Stimulated activated CD4-positive, alpha-beta T cell treated with anti-CD3 and anti-CD28 coated beads, Interleukin-4, amount 100 ng/mL, for 48 hours (primary cell): ENCODE measurements at places on chromosomes 11 and 22.

GRCh38 chr11:123407130-123407995, 22.7 kb upstream of the GRAMD1B start:
- DNase-seq, result peak; percentile 37

- no peak for DNase-seq
Measured at GRCh38 chr22:19396934-19397733, 34.4 kb downstream of the HIRA start.

GRCh38 chr11:45100339-45100738, 46.1 kb upstream of the PRDM11 start:
- no peak for DNase-seq

DNA sequence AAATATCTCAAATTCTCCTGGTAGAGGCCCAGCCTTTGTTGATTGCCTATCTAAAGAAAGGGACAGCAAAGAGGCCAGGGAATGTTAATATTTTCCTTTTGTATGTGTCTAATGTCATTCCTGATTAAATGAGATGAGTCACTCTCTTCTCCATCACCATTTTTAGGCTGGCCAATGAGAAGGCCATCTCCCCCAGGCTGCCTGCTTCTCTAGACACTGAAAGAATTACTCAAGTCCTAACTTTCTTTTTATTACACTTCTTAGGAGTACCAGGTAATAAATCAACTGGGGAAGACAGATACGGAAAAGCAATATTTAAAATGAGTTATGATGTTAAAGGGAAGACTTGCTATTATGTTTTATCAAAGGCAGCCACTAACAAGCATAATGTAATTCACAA, 259.2 kb upstream of the SORL1-AS1 start:
- no peak for DNase-seq

- no peak for DNase-seq
Measured at GRCh38 chr11:119421941-119422808, 797 bp downstream of the THY1 start.

DNA sequence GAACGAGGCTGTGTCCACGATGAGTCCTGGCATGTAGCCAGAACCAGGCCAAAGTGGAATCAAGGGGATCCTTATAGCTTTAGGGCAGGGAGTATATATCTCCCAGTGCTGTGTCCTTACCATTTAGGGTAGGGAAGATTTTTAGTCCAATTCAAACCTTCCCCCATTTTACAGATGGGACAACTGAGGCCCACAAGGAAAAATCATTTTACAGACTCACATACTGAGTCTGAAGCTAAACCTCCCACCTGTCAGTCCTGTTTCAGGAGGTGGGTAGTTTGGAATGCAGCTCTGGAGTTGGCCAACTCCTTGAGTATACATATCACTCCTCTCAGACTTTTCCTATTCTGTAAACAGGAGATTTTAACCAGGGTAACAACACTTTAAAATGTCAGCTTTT, 33.1 kb upstream of the TFIP11 start:
- DNase-seq, result no peak

GRCh38 chr11:86134580-86135318, 65.9 kb upstream of the PICALM start:
- no peak for DNase-seq

DNA sequence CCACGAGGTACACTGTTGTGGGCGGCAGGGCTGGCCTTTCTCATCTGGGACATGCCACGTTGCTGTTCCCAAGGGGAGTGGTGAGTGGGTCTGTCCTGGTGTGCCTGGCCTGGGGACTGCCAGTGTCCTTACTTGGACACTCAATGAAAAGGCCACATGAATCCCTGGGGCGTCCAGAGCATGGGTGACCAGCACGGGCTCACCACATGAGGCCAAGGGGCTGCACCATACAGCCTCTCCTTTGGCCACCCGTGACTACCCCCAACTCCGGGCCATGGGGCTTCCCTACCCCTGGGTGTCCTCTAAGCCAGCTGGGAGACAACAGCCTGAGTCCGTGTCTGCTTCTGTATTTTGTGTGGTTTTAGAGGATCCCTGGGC, 20.2 kb upstream of the TXNRD2 start:
- no peak for DNase-seq

DNA sequence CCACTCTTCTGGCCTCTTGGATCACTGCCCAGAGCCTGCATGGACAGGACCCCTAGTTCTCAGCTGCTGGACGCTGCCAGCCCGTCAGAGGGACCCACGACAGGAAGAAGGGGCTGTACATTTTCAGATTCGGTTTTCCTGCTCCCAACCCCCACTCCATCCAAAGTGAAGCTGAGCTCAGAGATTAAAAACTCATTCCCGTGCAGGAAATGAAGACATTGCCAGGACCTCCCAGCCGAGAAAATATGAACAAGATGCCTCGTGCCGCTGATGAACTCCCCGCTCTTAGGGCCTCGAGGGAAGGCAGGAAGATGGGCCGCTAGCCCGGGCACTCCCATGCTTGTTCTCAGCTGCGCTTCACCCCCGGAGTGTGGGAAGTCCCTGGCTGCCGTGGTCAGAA, 36.1 kb downstream of the RPUSD4 start:
- DNase-seq, result no peak

- no peak for DNase-seq
Measured at GRCh38 chr11:119637481-119637880, 91.5 kb downstream of the NECTIN1 start.

GRCh38 chr22:41898645-41899044, 16.2 kb downstream of the SHISA8 start:
- no peak for DNase-seq

DNA sequence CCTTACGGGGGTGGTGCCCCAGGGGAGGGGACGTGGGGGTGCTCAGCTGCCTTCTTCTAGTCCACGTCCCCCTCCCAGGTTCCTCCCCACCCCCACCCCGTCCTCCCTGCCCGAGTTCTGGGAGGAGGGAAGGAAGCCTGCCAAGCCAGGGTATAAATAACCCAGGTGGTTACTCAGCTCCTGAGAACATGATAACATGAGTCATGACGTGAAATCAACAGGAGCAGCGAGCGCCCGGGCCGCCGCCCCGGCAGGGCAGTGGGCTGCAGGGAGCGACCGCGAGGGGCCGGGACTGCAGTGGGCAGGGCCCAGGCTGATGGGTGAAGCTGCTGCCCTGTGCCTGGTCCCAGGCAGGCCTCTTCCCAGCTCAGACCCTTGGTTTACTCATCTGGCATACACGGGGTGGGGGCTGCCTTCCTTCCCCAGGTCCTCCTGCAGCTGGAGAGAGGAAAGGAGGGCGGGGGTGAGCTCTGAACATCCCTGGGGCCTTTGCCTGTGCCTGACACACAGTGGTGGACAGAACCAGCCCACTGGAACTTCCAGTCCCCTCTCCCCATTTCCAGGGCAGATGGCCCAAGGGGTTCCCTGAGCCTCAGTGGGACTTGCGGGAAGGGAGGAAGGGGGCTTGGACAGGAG, 8.8 kb upstream of the PDGFB start:
- no peak for DNase-seq

- no peak for DNase-seq
Measured at GRCh38 chr22:38080474-38080849, 3.5 kb downstream of the SLC16A8 start.

- DNase-seq, result no peak
Measured at GRCh38 chr22:24681236-24681635, 78.2 kb downstream of the GGT1 start.

DNA sequence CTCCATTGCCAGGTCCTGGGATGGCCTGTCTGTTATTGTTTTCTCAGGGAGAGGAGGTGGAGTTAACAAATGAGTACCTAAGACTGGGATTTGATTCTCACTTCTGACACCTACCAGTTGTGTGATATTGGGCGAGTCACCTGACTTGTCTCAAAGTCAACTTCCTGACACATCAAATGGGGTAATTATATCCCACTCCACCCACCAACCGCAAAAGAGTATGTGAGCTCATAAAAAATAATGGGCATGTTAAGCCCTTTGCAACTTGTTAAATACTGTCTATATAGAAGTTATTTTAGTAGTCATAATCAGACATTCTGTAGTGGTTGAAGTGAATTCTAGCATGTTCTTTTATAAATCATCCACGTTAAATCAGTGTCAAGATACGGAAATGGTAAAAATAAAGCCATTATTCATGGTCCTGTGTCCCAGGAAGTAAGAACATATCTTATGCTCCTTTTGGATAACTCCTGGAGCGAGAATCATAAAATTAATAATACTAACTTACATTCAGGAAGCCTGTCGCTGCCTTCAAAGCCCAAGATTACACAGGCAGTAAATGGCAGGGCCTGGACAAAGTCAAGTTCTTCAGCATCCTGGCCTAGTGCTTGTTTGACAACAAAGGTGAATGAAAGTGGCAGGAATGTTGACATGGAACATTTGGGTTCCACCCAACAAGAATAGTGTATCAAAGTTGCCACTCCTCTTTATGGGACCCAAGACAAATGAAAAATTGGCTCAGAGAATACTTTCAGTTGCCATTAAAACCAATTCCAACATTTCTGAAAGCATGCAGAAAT, 54.3 kb downstream of the SYTL2 start:
- no peak for DNase-seq

- no peak for DNase-seq
Measured at GRCh38 chr11:115873813-115874212, 369.6 kb upstream of the CADM1 start.

GRCh38 chr11:550746-551085, 9.8 kb downstream of the LMNTD2 start:
- DNase-seq, result no peak

DNA sequence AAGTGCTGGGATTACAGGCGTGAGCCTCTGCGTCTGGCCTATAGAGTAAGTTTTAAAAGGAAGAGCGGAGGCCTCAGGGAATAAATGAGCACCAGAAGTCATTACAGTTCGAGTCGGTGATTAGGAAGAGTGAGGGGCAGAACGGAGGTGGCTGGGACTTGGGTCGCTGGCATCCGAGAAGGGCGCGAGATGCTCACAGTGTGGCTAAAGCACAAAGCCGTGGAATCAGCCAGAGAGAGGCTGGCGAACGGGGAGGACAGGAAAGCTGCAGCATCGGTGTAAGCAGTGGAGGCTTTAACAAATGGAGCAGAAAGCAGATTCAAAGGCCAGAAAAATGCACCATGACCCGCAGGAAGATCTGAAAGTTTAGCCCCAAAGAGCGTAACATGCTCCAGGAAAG, 2.7 kb upstream of the KRTAP5-4 start:
- DNase-seq, result no peak

GRCh38 chr11:113240790-113241635, 73.4 kb upstream of the TTC12 start:
- no peak for DNase-seq

GRCh38 chr11:92227959-92228935, 3.6 kb downstream of the FAT3 start:
- no peak for DNase-seq

- DNase-seq, result no peak
Measured at GRCh38 chr11:106021181-106021966, 666 bp downstream of the MSANTD4 start.

DNA sequence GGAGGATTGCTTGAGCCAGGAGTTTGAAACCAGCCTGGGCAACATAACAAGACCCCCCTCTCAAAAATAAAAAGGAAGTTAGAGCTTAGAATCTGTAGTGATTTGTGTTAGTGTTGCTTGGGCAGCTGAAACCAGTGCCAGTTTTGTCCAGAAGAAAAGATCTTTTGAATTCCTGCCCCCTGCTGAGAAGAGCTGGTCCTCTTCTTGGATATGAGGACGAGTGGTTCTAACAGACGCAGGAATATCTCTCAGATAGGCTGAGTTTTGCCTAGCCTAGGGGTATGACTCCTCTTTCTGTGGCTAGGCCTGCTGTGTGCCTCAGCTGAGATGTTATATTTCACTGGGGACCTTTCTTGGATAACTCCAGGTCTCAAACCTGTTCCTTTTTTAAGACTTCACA, 102.8 kb downstream of the STIM1 start:
- no peak for DNase-seq

GRCh38 chr11:88114486-88115045, 60.7 kb downstream of the RAB38 start:
- no peak for DNase-seq

- no peak for DNase-seq
Measured at GRCh38 chr11:129440028-129440713, 64.5 kb downstream of the BARX2 start.

- DNase-seq, result no peak
Measured at GRCh38 chr11:75946531-75947530, 131.8 kb downstream of the UVRAG start.

GRCh38 chr11:12149672-12150225, 39.4 kb downstream of the MICAL2 start:
- DNase-seq, result peak; percentile 45

- no peak for DNase-seq
Measured at GRCh38 chr11:70105755-70106571, 27.8 kb downstream of the ANO1 start.

- DNase-seq, result peak; percentile 58
Measured at GRCh38 chr11:113532697-113533424, 57.7 kb upstream of the DRD2 start.

DNA sequence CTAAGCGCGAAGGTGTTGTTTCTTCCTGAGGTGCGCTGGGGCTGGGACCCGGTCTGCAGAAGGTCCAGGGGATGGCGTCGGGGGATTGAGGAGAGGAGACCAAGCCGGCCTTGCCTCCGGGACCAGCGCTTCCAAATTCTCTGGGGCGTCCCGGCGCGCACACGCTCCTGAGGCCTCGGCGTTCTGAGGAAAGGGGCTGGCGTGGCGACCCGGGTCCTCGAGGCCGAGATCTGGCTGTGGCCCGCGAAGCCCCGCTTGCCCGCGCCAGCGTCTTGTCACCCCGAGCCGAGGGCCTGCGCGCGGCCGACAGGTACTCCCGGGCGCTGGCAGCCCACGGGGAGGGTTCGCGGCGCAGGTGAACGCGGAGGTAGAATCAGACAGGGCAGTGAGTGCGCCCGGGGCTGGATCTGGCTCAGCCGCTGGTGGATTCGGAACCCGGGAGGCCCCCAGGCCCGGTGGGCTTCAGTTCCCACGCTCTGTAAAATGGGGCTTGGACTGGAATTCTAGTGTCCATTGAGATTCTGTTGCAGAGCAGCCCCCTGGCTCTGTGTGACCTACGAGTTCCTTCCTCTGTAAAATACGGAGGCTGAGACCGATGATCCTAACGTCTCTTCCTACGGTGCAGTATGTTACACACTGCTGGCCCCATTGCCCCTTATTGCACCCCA, 14.7 kb downstream of the SSH3 start:
- DNase-seq, result no peak

- no peak for DNase-seq
Measured at GRCh38 chr11:110079726-110080125, 13.5 kb upstream of the ZC3H12C start.

DNA sequence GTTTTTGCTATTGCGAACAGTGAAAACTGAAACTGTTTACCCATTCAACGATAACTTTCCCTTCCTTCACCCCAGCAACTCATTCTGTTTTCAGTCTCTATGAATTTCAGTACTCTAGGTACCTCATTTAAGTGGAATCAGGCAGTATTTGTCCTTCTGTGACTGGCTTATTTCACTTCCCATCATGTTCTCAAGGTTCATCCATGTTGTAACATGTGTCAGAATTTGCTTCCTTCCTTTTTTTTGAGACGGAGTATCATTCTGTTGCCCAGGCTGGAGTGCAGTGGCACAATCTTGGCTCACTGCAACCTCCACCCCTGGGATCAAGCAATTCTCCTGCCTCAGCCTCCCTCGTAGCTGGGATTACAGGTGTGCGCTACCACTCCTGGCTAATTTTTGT, 23.7 kb downstream of the HTR3B start:
- DNase-seq, result no peak

DNA sequence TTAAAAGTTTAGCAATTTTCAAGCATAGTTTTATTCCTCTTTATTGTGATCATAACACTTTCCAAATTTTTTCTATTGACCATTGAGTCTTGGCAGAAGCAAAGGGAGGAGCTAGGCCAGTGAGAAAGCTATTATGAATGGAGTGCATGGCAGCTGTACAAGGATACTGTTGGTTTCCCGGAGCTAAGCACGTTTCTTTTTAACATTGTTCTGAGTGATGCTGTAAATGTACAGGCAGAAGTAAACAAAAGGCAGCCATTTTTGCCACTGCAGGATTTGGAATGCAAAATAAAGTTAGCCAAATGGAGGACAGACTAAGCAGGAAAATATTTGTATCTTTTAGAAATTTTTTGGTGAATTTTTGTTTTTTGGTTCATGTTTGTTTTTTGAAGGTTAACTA, 16.2 kb downstream of the CBL start:
- no peak for DNase-seq
